ENCODE measurements at places on chromosomes 2 and 18.

DNA sequence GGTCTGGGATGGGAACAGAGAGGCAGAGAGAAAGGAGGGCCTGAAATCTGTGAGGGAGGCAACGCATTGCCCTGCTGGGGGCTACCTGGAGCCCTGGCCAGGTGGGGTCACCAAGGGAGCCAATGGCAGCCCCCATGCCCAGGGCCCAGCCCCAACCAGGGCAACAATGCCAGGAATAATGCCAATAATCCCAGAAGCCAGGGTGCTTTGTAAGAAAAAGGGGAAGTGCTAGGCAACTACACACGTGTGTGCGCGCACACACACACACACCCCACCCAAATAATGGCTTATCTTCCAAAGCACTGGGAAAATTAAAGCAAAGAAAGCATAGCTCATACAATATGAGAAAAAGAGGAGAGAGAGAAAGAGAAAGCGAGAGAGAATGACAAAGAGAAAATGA lies 7.0 kb upstream of the CLEC4F start:
- DNase-seq: no peak

GRCh38 chr2:128628206-128628605 lies 309.5 kb upstream of the HS6ST1 start:
- DNase-seq: no peak

GRCh38 chr2:208172125-208172524 lies 8.7 kb upstream of the CRYGA start:
- no peak for DNase-seq

GRCh38 chr2:168705534-168706470 lies 96.6 kb upstream of the NOSTRIN start:
- peak; percentile 13 for DNase-seq

DNA sequence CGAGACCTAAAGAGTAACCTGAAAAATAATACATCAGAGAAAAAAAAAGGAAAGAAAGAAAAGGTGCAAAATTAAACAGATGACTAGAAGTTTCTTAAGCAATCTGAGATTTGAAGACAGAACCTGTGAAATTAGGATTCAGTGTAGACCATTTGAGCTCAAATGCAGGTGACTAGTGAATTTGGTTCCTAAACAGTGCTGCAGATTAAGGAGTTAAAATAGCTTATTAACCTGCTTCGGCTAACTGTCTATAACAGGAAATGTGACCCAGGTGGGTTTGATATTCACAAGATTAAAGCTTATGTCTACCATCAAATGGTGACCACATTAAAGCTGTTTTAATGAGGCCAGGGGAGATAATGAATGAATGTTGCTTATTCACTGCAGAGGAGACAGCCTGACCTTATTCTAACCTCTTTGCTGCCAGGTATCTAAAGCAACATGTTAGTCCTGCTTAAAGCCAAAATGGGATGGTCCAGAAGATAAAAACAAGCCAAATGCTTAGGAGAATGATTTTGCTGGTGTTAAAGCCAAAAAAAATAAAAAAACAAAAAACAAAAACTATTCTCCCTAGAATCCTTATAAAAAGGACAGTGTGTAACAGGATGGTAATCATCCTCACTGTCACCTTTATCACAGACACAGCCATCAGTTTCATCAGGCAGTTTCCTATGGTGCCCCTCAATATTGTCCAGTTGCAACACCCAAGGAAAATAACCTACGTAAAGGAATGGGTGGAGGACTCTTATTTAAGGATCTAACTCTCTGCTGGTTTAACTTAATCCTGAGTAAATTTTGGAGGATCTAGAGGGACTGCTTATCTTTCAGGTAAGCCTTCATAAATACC lies 769.0 kb upstream of the ZEB2 start:
- no peak for DNase-seq

DNA sequence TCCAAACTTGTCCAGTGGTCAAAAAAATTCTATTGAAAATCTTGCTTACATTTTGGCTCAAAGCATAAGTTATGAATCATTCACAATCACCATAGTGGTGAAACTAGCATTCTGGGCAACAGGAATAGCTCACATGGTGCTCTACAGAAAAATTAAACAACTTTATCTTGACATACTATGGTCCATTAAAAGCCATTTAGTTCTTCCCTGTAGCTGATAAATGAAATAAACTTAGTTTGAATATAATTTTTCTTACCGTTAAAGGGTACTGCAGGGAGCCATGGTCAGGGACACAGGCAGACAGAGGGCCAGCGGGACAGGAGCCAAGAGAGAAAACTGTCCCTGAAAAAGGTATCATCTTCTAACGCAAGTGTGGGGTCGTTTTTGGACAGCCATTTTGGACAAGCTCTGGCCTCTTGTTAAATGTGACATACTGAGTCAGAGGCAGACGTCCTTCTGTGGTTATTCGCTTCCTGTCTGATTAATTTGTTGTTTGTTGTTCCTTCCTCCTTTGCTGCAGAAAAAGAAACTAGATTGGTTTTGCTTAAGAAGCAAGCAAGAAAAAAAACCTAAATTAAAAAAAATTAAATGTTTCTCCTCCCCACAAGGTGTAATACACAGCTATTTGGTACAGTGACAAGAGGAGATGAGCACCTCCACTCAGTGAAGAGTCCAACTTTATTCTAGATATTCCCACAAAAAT lies at the start of gene WIPF1:
WIPF1 (minus strand) TSS at position 460 of the 703 bp plus-strand sequence. CDS start 12,231 bp downstream, outside the sequence.
- DNase-seq: peak; percentile 86

- DNase-seq: no peak
Observed at GRCh38 chr2:69998761-69999160, 37.3 kb upstream of the ASPRV1 start.

DNA sequence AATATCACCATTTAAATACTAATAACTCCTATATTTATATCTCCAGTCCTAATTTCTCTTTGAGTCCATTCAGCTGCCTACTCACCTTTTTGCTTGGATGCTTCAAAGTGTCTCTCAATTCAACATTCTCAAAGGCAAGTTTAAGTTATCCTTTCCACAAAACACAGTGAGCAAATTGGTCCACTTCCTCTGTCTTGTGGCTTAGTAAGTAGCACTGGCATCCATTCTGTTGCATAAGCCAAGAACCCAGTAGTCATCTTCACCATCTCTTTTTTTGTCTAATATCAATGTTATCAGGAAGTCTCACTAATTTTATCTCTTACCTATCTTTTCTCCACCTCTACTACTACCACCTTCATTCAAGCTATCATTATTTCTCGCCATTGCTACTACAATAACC lies 27.4 kb upstream of the IL1RL1 start:
- peak; percentile 24 for DNase-seq

DNA sequence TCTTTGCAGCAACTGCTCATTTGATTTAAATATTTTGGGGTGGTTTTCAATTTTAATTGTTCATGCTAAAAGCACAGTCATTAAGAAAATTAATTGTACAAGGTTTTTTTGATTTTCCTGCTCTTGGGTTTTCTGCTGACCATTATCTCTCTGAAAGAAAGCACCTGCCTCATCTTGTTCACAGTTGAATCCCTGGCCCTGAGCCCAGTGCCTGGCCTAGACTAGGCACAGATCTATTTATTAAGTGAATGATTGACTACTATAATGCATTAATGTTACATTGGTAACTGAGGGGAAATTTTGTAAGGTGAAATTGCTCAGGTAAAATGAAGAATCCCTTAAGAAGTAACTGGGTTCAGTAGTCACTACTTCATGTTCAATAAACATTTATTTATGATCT lies 22.0 kb downstream of the IL1RL2 start:
- no peak for DNase-seq

GRCh38 chr18:55903911-55904310 lies 315.9 kb upstream of the TCF4 start:
- no peak for DNase-seq

- DNase-seq: no peak
Observed at GRCh38 chr2:180679693-180680092, 300.7 kb upstream of the UBE2E3 start.

GRCh38 chr2:199057936-199058335 lies 399.8 kb downstream of the SATB2 start:
- no peak for DNase-seq

GRCh38 chr2:16666449-16666801 lies 791 bp upstream of the CYRIA start:
- DNase-seq: peak; percentile 80

- DNase-seq: no peak
Observed at GRCh38 chr2:190941571-190941970, 61.0 kb downstream of the GLS start.

DNA sequence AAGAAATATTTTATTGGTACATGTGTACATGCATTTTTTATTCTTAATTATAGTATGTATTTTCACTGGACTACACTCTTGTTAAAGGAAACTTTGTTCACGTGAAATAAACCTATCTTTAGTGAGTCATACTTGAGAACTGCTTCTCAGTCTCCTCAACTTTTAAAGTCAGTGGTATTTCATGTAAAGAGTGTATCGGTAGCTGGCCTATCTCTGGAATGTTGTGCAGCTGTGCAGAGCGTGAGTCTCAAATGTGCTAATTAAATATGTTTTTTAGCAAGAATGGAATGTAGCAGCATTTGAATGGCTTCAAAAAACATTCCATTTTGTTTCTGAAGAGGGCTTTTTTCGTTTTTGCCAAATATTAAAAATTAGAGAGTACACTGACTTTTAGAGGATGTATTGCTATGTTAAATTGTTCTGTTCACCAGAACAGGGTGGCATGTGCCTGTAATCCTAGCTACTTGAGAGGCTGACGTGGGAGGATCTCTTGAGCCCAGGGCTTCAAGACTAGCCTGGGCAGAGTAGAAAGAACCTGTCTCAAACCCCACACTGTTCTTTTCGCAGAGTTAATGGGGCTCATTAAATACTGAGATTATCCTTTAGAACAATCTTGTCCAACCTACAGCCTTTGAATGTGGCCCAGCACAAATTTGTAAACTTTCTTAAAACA lies 14.3 kb downstream of the SPTBN1 start:
- peak; percentile 87 for DNase-seq

GRCh38 chr2:100234141-100234540 lies 88.2 kb downstream of the LONRF2 start:
- DNase-seq: no peak

DNA sequence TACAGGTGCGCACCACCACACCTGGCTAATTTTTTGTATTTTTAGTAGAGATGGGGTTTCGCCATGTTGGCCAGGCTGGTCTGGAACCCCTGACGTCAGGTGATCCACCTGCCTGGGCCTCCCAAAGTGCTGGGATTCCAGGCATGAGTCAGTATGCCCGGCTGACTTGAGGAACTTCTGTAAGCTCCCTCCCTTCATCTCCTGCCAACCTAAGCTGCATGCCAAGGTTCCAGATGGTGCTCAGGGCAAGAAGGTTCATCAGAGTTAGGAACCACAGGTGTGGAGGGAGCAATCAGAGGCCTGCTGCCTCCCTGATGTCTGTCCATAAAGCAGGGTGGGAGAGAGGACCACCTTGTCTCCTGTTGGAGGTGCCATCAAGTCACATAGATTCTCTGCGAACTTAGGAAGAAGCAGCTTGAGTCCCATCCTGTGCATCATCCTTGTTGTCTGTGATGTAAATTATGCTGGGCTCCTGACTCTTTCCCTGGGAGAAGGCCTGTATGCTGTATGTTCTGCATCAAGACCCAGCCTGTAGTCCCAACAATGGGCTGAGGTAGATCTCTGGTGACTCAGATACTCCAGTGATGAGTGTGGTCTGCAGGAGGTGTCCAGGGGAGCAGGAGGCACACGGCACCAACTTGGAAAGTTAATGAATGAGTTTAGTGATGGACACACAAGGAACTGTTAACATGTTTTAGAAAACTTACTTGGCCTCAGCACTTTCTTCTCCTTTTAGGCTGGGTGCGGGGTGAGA lies 53.1 kb downstream of the TMEM17 start:
- DNase-seq: no peak

GRCh38 chr2:29742656-29743055 lies 178.7 kb downstream of the ALK start:
- no peak for DNase-seq

DNA sequence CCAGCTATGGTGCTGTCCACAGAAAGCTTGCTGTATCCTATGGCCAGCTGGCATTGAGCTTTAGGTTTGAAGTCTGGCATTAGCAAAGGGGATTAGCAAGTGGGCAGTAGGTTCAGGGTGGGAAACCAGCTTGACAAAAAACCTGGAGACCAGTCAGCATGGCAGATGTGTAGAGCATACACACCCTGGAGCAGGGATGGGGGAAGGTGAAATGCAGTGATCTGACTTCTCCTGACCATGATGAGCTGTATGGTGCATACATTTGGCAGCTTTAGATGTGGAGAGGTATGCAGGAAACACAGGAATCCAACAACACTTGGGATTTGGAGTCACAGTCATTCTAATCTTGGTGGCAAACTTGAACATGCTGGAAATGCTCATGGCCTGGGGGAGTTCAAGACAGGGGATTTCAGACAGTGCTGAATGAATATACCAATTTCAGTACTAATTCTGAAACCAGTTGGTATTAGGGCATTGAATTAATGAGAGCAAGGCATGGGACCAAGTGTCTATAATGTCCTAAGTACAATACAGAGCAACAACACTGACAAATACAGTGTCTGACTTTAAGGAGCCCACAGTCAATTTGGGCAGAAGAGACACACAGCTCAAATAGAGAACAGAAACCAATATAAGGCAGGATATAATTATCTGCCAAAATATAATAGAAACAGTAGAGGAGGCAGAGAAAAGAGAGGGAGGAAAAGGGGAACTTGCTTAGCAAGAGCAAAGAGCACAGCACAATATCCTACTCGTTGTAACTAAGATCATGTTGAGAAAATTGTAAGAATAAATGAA lies 11.8 kb downstream of the ARHGAP15 start:
- DNase-seq: no peak

DNA sequence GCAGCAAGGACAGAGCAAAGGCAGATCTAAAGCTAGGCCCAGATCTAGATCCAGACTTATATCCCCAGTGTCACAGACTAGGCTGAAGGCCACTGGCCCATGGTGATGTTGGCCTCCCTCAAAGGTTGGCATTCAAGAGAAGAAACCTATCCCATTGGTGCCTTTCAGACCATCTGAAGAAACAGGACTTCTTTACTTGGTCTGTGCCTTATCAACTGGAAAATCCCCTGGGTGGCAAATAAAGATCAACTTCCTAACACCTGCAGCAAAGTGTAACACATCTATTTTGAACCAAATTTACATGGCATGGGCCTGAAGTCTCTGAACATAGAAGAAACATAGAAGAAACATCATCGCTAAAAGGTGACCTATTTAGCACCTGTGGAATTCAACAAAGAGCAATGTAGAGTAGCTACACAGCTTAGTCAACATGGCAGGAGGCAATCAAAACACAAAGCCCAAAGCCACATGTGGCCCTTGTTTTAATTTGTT lies 35.8 kb downstream of the METTL4 start:
- no peak for DNase-seq

- DNase-seq: no peak
Observed at GRCh38 chr2:207825045-207825954, 55.6 kb upstream of the FZD5 start.

- no peak for DNase-seq
Observed at GRCh38 chr2:239258248-239258647, 142.6 kb downstream of the HDAC4 start.

- DNase-seq: no peak
Observed at GRCh38 chr2:163878718-163879117, 142.9 kb upstream of the FIGN start.

Data from fibroblast of lung (primary cell).